ENCODE measurements at places on chromosomes 2 and 18. TPM values are rescaled to one million over a fixed set of nuclear protein-coding genes. Genes with fewer than 3 reads are reported as not detected.

GRCh38 chr2:152464851-152465470 is 130.0 kb downstream of the FMNL2 start:
- no peaks in the 10 kb centered on the region for H3K36me3 ChIP-seq
- H3K4me3 ChIP-seq, result no peak overlapping the region
- H3K4me1 ChIP-seq, result peaks cover 37% of the 10 kb centered on the region
- no peaks in the 10 kb centered on the region for H3K27me3 ChIP-seq
- no peak for DNase-seq

DNA sequence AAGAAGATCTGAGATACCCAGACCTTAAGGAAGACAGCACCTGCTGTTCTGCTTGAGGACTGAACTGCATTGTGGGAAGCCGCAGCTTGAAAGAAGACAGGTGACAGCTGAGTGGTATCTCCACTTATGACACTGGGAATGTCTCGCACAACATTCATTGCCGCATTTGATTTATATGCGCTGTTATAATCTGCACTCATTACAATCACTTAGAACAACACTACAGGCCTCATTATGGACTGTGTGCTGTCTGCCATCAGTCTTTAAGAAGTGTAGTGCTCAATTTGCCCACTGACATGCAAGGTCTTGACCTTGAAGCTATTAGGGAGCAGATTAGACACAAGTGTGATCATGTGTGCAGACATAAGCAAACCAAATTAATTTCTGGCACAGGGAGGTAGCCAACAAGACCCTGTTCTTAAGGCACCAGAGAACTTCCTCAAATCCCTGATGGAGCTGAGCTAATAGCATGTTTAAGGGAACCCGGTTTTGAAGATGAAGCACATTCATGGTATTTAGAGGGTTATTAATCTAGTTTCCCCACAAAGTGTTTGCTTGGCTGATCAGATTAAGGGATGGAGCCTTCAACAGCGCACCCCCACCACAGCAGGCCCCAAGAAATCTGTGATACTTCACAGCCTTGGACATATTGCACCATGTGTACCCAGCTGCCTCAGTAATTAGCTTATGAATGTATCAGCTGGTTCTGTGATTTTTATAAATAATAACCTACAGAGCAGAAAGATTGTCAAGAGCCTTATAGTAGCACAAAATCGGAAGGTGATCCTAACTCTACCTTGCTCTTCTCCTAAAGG is 146.8 kb downstream of the SATB2 start:
- DNase-seq, result no peak
- no peaks in the 10 kb centered on the region for H3K36me3 ChIP-seq
- no peaks in the 10 kb centered on the region for H3K4me1 ChIP-seq
- H3K27me3 ChIP-seq, result no peaks in the 10 kb centered on the region

GRCh38 chr2:12719400-12720277 is 2.9 kb downstream of the TRIB2 start:
- no peaks in the 10 kb centered on the region for H3K4me1 ChIP-seq
- peak overlapping the region; percentile 74 for H3K4me3 ChIP-seq
- H3K36me3 ChIP-seq, result no peaks in the 10 kb centered on the region
- no peaks in the 10 kb centered on the region for H3K27me3 ChIP-seq
- H3K27ac ChIP-seq, result peak overlapping the region; percentile 93
- no peak for DNase-seq

GRCh38 chr2:217220228-217221013 is 360.6 kb upstream of the TNP1 start:
- H3K27me3 ChIP-seq, result no peaks in the 10 kb centered on the region
- peaks cover 20% of the 10 kb centered on the region for H3K4me1 ChIP-seq
- no peak overlapping the region for H3K4me3 ChIP-seq

GRCh38 chr2:120314690-120315366 is 31.1 kb upstream of the INHBB start:
- no peaks in the 10 kb centered on the region for H3K36me3 ChIP-seq
- DNase-seq, result no peak
- no peak overlapping the region for H3K4me3 ChIP-seq
- H3K4me1 ChIP-seq, result no peaks in the 10 kb centered on the region
- no peaks in the 10 kb centered on the region for H3K27me3 ChIP-seq

DNA sequence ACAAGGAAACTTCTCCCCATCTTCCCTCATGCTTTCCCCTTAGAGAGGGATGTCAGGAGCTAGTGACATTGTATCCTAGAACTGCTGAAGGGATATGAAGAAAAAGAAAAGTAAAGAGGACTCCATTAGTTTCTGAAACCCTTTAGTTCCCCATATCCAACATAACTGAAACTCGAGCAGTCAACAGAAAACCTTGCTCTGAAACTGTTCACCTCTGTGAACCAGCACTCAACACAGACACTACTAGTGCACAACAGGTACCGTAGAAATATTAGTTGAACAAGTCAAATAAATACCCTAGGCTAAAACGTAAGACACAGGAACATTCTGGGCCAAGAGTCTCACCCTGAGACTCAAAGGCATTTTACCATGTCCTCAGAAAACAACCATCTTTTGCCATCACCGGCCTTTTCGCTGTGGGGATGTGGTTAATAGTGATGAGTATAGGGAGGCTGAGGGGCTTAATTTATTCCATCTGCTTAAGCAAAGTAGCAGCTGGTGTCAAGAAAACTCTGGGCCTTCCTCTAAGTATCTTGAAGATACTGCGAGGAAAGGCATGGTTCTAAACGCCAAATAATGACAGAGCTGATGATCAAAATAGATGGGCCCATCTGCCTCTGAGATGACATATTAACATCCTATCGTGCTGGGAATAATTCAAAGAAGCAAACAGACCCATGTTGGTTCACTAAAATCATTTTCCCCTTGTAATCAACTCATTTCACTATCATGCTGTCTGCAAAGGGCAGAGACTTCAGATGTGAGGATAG is 156.8 kb downstream of the STK39 start:
- no peak for DNase-seq
- peaks cover 15% of the 10 kb centered on the region for H3K4me1 ChIP-seq
- H3K36me3 ChIP-seq, result no peaks in the 10 kb centered on the region
- no peaks in the 10 kb centered on the region for H3K27me3 ChIP-seq
- no peak overlapping the region for H3K27ac ChIP-seq

GRCh38 chr2:138959031-138959430 is 178.8 kb upstream of the NXPH2 start:
- DNase-seq, result no peak
- H3K4me1 ChIP-seq, result no peaks in the 10 kb centered on the region
- no peaks in the 10 kb centered on the region for H3K36me3 ChIP-seq
- no peak overlapping the region for H3K4me3 ChIP-seq

GRCh38 chr18:74225193-74225840 is 66.4 kb downstream of the CYB5A start:
- no peaks in the 10 kb centered on the region for H3K27me3 ChIP-seq
- H3K27ac ChIP-seq, result no peak overlapping the region

DNA sequence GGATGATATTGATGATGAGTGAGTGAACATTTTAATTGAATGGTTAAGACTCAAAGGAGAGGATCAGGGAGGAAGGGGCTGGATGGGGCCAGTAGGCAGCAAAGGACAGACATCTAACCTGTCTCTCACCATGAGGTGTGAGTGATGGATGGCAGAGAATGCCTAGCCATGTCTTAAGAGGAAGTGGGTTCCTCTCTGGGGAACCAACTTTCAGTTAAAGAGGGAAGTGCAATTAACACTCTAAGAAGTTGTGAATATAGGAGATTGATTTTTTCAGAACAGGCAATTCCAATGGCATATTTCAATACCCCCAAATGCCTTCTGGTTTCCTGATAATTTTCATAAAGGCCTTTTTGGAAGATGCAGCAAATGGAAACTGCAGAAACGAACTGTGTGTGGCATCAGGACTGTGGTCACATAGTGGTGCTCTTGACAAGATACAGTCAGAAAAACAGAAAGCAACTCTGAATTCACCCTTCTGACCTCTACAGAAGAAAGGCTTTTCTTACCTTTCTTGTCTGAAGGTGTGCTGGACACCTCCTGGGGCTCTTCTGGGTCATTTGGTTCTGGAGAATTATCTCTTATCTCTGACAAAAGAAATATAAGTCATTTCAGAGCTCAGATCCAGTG is 10.2 kb downstream of the SP110 start:
- H3K27me3 ChIP-seq, result no peaks in the 10 kb centered on the region
- no peak overlapping the region for H3K4me3 ChIP-seq
- no peak overlapping the region for H3K27ac ChIP-seq
- peaks cover 6% of the 10 kb centered on the region for H3K36me3 ChIP-seq

- H3K4me1 ChIP-seq, result no peaks in the 10 kb centered on the region
- H3K4me3 ChIP-seq, result no peak overlapping the region
- no peaks in the 10 kb centered on the region for H3K36me3 ChIP-seq
- H3K27ac ChIP-seq, result no peak overlapping the region
- H3K27me3 ChIP-seq, result no peaks in the 10 kb centered on the region
These were observed 22.1 kb downstream of the CENPA start for GRCh38 chr2:26807788-26808460.

DNA sequence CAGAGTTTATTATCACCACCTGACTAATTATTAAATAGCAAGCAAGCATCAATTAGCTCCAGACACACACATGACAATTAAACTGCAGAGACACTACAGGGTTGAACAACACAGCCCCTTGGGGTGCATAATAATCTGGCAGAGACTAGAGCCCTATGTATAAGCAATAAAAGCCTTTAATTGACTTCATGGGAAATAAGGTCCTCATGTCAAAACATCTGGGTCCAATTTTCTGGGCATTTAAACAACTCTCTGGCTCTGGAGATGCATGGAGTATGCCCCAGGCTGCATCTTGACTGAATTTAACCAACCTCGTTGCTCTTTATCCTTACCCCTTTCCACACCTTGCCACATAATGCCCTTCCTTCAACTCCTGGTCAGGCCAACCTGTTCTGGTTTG is 270.7 kb upstream of the THUMPD2 start:
- DNase-seq, result no peak
- H3K4me1 ChIP-seq, result no peaks in the 10 kb centered on the region
- no peak overlapping the region for H3K27ac ChIP-seq
- no peak overlapping the region for H3K4me3 ChIP-seq

DNA sequence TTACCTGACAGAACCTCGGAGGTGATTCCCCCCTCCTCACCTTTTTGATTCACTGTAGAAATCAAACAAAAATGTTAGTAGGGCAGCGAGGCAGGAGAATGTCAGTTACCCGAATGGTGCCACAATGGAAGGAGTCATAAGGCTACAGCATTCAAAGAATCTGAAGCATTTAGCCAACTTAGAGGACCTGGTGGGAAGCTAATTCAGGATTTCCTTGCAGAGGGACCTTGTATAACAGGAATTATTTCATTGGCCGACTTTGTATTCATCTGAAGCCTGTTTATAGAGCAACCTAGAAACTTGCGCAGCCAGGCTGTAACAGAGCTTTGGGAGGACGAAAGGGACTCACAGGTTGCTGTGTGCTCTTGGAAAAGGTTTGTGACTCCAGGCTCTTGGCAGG is 129.1 kb upstream of the MMADHC start:
- H3K4me3 ChIP-seq, result no peak overlapping the region
- H3K4me1 ChIP-seq, result no peaks in the 10 kb centered on the region
- H3K27ac ChIP-seq, result no peak overlapping the region
- no peaks in the 10 kb centered on the region for H3K36me3 ChIP-seq
- no peaks in the 10 kb centered on the region for H3K27me3 ChIP-seq
- DNase-seq, result no peak

DNA sequence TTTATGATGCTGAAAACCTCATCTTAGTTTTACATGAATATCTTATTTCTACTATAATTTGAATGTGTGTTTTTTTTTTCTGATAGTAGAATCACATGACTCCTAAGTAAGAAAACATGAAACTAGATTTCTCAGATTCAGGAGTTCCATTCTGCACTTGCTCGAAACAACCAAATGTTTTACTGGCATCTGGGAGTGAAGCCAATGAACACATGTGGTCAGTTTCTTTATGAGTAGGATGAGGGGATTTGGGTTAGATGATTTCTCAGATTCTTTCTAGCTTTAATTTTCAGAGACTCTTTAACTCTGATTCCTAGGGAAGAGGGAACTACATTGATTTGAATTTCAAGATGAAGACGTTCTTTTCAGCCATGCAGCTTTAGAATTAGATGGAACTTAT is 225.0 kb upstream of the NT5C1B start:
- H3K36me3 ChIP-seq, result no peaks in the 10 kb centered on the region
- no peaks in the 10 kb centered on the region for H3K27me3 ChIP-seq
- no peak overlapping the region for H3K4me3 ChIP-seq
- no peak overlapping the region for H3K27ac ChIP-seq
- H3K4me1 ChIP-seq, result no peaks in the 10 kb centered on the region

DNA sequence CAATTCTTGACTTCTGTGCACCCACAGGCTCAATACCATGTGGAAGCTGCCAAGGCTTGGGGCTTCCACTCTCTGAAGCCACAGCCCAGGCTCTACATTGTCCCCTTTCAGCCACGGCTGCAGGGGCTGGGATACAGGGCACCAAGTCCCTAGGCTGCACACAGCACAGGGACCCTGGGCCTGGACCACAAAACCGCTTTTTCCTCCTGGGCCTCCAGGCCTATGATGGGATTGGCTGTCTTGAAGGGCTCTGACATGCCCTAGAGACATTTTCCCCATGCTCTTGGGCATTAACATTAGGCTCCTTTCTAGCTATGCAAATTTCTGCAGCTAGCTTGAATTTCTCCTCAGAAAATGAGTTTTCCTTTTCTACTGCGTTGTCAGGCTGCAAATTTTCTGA is 29.7 kb downstream of the NUP35 start:
- no peak overlapping the region for H3K4me3 ChIP-seq
- peaks cover 15% of the 10 kb centered on the region for H3K36me3 ChIP-seq
- H3K27ac ChIP-seq, result no peak overlapping the region
- no peaks in the 10 kb centered on the region for H3K27me3 ChIP-seq
- peaks cover 7% of the 10 kb centered on the region for H3K4me1 ChIP-seq

GRCh38 chr18:25289001-25289631 is 62.9 kb downstream of the ZNF521 start:
- DNase-seq, result no peak
- H3K36me3 ChIP-seq, result no peaks in the 10 kb centered on the region
- no peak overlapping the region for H3K4me3 ChIP-seq
- peaks cover 8% of the 10 kb centered on the region for H3K4me1 ChIP-seq
- H3K27ac ChIP-seq, result peak overlapping the region; percentile 27
- no peaks in the 10 kb centered on the region for H3K27me3 ChIP-seq

GRCh38 chr18:48974304-48975119 is 23.7 kb upstream of the SMAD7 start:
- H3K27ac ChIP-seq, result peak overlapping the region; percentile 68
- H3K36me3 ChIP-seq, result no peaks in the 10 kb centered on the region
- peak overlapping the region; percentile 64 for H3K4me3 ChIP-seq
- no peaks in the 10 kb centered on the region for H3K27me3 ChIP-seq
- DNase-seq, result no peak

GRCh38 chr18:24185805-24186204 is 46.9 kb downstream of the CABYR start:
- H3K4me1 ChIP-seq, result no peaks in the 10 kb centered on the region
- DNase-seq, result no peak
- no peaks in the 10 kb centered on the region for H3K36me3 ChIP-seq
- no peak overlapping the region for H3K27ac ChIP-seq

- H3K36me3 ChIP-seq, result no peaks in the 10 kb centered on the region
- DNase-seq, result no peak
- no peak overlapping the region for H3K4me3 ChIP-seq
- no peaks in the 10 kb centered on the region for H3K4me1 ChIP-seq
- no peaks in the 10 kb centered on the region for H3K27me3 ChIP-seq
These were observed 5.2 kb upstream of the MAP3K2 start for GRCh38 chr2:127392828-127393578.

NEB gene
- polyA plus RNA-seq, result 0.60 TPM

SKA1 gene
- 5.4 TPM for polyA plus RNA-seq

ANKRD30BL gene
- 0.07 TPM for polyA plus RNA-seq

PLCL1 gene
- 0.69 TPM for polyA plus RNA-seq

CRYGD gene
- not detected for polyA plus RNA-seq
